Left kidney (tissue), 8 donors: ENCODE measurements at places on chromosomes 13 and 19. TPM values are rescaled to one million over a fixed set of nuclear protein-coding genes. Genes with fewer than 3 reads are reported as not detected.

The S1PR5 gene
- 0.57 TPM for polyA plus RNA-seq

The ZNF726 gene
- polyA plus RNA-seq: 18.1 TPM

The EID2B gene
- 5.8 TPM for polyA plus RNA-seq

The IGSF23 gene
- polyA plus RNA-seq: 0.83 TPM

The NCCRP1 gene
- 1.6 TPM for polyA plus RNA-seq

The YJEFN3 gene
- polyA plus RNA-seq: 11.6 TPM

The DGKH gene
- polyA plus RNA-seq: 10.8 TPM

The NXNL1 gene
- polyA plus RNA-seq: 0.35 TPM

- no peak for DNase-seq
Measured at GRCh38 chr19:12872941-12873890, 8.0 kb downstream of the DNASE2 start.

GRCh38 chr13:48316826-48317510 is 13.4 kb downstream of the RB1 start:
- DNase-seq: no peak

DNA sequence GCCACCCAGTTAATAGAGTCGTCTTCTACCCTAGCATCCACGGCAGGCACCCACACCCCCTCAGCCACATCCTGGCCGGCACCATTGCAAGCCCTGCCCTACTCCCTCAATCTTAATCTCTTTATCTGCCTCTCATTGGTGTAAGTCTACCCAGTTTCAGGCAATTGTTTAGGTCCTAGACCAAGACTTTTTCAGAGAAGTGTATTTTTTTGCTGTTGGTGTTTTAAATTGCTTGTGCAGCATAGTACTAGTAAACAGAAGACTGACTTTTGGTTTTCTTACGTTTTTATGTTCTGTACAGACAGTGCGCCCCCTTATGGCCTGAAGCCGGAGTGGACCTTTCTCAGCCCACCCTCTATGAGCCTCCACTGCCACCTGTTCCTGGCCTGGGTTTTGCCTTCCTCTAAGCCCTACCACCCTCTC is 2.3 kb upstream of the LCP1 start:
- DNase-seq: no peak

DNA sequence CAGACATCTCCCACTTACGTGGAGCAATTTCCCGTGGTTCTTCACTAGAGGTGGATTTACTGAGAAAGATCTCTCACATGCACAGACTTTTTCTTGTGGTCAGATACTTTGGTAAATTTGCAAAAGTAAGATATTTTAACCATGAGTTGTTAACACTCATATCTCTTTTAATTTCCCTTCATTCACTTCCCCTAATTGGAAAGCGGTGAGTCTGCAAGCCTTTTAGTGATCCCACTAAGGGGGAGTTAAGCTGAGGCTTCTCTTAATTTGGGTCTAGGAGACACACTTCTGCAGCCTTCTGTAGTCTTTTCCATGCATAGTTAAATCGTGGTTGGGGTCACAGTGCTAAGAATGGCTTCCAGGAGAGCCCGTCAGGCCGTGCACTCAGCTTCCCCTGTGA is 30.7 kb upstream of the SERPINE3 start:
- DNase-seq: no peak

DNA sequence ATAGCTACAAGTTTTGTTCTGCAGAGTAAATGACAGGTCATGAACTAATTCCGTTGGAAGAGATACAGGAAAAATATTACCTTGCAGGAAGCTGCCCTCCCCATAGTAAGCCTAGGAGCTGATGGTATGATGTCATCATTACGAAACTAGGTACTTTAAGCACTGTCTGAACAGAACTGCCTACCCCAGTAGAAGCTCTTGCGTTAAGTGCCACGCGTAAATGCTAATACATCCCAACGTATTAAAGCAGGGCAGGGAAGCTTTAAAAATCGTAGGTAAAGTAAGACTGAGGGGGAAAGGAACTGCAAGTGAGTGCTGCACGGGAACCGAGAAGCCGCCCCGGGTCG is 572 bp downstream of the UGGT2 start:
- DNase-seq: peak; percentile 27

GRCh38 chr19:40229484-40229883 is 3.0 kb upstream of the CCNP start:
- DNase-seq: no peak

- no peak for DNase-seq
Measured at GRCh38 chr19:3620817-3621547, 5.6 kb downstream of the CACTIN start.

- peak; percentile 13 for DNase-seq
Measured at GRCh38 chr19:30046522-30046921, 104.5 kb downstream of the URI1 start.

DNA sequence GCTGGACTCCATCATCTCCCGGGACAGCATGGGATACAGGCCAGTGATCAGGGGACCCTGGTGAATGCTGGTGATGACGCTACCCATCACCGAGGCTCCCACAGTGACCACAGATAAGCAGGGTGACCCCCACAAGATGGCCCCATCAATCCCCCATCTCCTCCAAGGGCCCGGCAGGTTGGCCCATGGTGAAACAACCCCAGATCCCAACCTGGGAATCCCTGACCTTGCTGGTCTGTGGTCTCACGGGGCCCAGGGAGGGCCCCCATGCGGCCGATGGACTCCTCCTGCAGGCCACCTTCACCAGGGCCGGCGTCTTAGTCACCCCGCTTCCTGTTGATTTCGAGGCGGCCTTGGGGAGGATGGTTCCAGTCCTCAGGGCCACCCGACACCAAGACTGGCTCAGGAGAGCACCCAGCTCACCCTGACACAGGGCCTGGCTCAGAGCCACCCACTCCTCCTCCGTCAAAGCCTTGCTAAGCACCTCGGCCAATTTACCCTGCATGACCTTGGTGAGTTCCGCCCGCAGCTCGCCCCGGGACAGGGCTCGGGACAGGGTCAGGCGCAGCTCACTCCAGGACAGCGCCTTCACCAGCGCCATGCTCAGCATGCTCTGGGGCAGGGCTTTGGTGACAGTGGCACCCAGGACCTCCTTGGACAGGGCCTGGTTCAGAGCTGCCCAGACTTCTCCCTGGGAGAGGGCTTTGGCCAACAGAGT is 10.0 kb downstream of the IQCN start:
- DNase-seq: no peak

- DNase-seq: no peak
Measured at GRCh38 chr13:46354156-46355087, 32.6 kb downstream of the RUBCNL start.

- DNase-seq: no peak
Measured at GRCh38 chr13:61664801-61665705, 249.4 kb upstream of the PCDH20 start.

DNA sequence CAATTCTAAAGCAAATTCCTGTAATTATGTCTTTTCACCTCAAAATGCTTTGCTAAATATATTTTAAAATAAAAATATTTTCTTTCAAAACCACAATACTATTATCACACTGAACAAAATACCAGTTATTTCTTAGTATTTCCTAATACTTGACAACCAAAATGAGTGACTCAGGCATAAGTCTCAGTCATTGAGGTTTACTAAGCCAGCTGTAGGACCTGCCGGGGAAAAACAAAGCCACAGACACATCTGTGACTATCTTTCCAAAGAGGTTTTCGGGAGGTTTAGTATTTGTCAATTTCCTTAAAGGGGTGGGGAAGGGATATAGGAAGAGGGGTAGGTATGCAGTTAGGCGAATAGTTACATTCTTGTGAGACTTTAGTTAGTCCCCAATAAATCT is 3.2 kb upstream of the ZNF235 start:
- DNase-seq: no peak

- peak; percentile 55 for DNase-seq
Measured at GRCh38 chr13:20828539-20829364, 55.0 kb upstream of the EEF1AKMT1 start.

DNA sequence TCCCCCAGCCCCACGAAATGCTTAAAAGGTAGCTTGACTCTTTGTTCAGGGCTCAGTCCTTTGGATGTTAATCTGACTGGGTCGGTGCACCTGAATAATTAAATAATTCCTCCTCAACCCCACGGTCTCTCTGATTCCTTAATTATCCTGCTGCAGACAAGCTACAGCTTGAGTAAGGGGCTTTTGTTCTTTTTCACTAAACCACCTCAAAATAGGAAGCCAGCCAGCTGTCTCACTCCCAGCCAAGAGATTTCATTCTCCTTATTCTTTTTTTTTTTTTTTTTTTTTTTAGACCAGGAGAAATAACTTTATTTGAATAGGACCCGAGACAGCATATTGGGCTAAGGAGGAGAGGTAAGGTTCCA is 7.9 kb upstream of the FCGBP start:
- DNase-seq: no peak

DNA sequence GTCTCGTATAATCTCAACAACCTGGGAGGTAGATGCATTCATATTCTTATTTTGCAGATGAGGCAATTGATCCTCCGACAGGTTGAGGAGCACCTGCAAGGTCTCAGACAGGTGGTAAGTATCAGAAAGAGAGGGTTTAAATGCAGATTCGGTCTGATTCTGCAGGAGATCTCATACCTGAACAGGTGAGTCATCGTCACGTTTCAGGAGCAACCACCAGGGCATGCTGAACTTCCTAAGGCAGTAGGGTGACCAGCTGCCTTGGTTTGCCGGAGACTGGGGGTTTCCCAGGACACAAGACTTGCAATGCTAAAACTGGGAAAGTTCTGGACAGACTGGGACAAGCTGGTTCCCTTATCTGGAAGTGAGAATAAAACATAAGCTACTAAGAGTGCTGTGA is 68.8 kb upstream of the TSHZ3 start:
- DNase-seq: no peak

DNA sequence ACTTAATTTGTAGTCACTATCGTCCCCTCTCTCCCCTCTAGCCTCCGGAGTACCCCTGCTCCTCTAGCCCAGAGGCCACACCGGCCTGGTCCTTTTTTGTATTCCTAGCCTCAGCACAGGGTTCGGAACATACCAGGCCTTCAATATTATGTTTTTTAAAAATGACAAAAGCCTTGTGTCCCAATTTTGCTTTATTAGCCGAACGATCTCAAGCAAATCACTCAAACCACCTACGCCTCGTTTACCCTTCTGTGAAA is 463 bp upstream of the POMP start:
- DNase-seq: no peak

DNA sequence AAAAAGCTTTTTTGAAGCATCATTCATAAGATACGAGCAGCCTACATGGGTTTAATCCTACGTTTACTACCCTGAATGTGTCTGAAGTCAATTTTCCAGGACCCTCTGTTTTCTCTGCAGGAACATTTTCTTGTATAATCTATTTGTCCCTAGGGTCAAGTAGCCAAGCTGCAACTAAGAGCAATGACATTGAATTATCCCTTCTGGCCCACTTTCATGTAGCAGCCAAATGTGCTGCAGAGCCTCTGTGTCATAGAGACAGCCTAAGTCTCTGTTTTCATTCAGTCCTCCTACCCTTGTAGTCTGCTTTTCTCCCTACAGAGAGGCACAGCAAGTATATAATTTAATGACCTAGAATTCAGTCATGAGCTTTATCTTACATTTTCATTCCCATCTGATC is 82.1 kb downstream of the ZAR1L start:
- peak; percentile 49 for DNase-seq

- no peak for DNase-seq
Measured at GRCh38 chr19:3102239-3103140, 8.3 kb downstream of the GNA11 start.

- peak; percentile 61 for DNase-seq
Measured at GRCh38 chr19:29714953-29715700, at the start of gene C19orf12. TSS of gene C19orf12 (minus strand) at chr19:29715261. CDS start at chr19:29708413, 6,848 bp downstream.

DNA sequence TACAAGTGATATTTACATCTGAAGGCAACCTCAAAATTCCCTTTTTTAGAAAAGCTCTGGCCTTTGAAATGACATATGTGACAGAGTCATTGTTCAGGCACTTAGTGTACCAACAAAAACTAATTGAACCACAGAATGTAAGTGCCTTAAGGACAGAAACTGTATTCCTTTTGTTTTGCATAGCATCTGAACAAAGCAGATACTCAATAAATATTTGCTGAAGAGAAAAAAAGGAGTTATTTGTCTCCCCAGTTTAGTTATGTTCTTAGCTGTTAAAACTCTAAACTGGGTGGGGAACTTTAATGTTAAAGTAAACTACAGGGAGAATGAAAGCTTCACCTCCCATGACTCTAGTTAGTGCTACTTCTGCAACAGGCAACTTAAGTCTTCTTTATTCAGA is 56.8 kb upstream of the KLF5 start:
- DNase-seq: no peak

GRCh38 chr13:99388334-99388923 is 81.2 kb upstream of the GPR183 start:
- no peak for DNase-seq

GRCh38 chr19:16085115-16085514 is 8.8 kb downstream of the TPM4 start:
- no peak for DNase-seq
